ENCODE measurements at places on chromosomes 3 and 15. TPM values are rescaled to one million over a fixed set of nuclear protein-coding genes. Genes with fewer than 3 reads are reported as not detected.

DNA sequence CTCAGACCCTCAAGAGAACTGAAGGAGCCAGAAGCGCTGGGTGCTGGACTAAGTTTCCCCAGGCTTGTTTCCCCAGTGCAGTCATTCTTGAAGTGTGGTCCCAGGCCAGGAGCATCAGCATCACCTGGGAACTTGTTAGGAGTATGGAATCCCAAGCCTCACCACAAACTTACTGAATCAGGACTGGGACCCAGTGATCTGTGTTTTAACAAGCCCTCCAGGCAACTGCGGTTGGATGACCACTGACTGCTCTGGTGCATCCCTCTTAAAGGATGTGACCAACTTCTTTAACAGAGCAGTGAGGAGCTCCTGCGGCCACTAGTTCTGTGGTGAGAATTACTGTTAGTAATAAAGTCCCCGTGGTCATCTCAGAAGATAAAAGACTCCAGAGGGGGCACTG lies 62.4 kb upstream of the DAZL start:
- DNase-seq, result no peak

- no peak for DNase-seq
Measured at GRCh38 chr3:147397155-147397874, 9.0 kb downstream of the ZIC4 start.

DNA sequence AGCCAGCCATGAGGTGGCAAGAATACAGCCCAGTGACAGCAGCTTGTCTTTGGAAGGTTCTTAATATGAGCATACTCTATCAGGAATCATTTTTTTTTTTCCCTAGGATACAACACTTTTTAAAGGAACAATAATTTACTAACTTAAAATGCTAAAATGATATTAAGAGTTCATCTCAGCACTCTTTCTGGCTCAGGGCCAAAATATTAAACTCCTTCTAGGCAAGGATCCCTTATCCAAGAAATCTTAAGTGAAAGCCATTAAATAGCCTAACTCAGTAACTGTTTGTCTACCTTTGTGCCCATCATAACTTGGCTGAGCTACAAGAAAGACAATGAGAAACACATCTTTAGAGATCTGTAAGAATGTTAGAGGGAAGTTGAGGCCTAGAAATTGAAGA lies 529.5 kb upstream of the TGFBR2 start:
- DNase-seq, result no peak

- no peak for DNase-seq
Measured at GRCh38 chr3:113013593-113013992, 22.8 kb downstream of the GTPBP8 start.

GRCh38 chr3:45608885-45609284 lies 14.3 kb downstream of the LIMD1 start:
- DNase-seq, result no peak

DNA sequence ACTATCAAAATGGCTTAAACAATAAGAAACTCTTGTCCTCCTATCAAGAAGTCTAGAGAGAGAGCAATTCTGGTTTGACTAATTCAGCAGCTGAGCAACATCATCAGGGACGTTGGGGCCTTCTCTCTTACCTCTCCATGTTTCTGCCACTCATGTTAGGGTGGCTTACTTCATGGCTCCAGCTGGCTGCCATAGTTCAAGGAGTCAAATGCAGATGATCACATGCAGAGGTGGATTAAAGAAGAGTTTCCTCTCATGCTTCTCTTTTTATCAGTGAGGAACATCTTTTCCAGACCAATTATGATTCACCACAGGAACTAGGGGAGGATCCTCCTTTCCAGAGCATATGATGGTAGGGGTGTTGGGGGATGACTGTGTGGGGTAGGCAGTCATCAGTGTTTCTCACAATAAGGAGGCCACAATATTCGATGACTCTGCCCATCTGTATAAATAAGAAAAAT lies 45.5 kb downstream of the NEK11 start:
- no peak for DNase-seq

DNA sequence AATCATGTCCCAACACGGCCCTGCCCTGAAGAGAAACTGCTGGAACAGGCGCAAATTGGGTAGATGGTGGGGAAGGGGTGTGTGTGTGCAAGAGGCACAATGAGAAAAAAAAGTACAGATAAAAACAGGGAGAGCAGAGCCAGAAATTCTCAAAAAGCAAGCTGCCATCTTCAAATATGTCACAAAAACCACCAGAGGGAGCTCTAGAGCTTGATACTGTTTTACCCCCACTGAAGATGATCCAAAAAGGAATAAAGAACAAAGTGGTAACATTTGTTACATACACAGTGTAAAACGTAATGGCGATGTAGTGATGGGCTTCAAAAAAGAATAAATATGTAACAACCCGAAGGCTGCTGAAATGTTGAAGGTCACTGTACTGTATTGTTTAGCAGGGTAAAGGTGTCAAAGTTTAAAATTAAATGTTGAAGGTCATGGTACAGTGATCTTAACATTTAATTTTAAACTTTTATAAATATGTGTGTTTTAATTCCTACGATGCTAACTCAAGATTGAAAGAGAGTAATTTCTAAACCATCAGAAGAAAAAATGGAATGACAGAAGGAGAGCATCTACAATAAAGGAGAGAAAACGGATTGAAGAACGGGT lies 6.0 kb downstream of the SNRPA1 start:
- peak; percentile 42 for DNase-seq

DNA sequence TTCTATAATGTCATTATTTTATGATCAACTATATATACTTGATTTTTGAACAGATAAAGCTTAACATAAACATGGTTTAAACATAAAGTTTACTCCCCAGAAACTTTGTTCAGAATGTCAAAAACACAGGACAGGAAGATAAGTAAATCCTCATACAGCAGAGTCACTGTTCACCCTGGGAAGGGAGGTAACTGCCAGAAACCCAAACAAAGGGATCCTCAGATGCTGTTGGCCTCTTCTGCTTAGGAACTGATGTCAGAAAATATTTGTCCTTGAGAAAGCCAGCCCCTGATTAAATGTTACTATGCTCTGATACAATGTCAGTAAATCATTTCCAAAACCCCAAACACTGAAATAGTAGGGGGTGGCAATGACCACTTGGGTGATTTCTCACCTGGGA lies 185.3 kb downstream of the TJP1 start:
- DNase-seq, result no peak

- DNase-seq, result no peak
Measured at GRCh38 chr15:78682693-78683410, 41.8 kb upstream of the CHRNB4 start.

GRCh38 chr15:89379251-89379695 lies 44.6 kb upstream of the POLG start:
- no peak for DNase-seq

DNA sequence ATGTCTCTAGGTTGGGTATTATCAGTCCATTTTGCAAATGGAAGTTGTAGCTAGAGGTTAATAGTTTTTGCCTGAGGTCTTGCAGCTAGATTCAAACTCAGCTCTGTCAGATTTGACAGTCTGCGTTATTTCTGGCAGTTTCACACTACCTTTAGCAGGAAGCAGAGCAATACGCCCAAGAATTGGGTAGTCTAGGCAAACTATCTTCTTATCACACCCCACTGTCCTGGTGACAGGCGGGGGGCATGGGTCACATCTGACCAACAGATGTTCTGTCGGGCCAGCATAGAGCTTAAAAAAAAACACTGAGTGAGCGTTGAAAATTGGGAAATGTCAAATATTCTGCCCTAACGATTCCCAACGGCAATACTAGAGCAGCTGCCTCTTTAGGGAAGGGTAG lies 5.7 kb downstream of the GPR160 start:
- no peak for DNase-seq

DNA sequence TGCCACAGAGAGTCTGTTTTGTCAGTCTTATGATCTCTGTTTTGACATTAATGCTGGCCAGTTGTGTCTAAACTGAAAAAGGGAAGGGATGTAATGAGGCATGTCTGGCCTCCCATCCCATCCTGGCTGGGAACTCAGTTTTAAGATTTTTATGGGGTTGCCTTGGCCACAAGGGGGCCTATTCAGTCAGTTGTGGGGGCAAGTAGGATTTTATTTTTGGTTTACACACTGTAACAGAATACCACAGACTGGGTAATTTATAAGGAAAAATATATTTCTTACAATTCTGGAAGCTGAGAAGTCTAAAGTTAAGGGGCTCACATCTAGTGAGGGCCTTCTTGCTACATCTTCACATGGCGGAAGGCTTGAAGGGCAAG lies 129.8 kb downstream of the TMEM108 start:
- DNase-seq, result no peak

- no peak for DNase-seq
Measured at GRCh38 chr3:4977001-4977852, 2.0 kb upstream of the BHLHE40 start.

GRCh38 chr3:174072675-174073074 lies 675.1 kb downstream of the NLGN1 start:
- DNase-seq, result no peak

GRCh38 chr15:47829667-47830066 lies 112.4 kb downstream of the SEMA6D start:
- no peak for DNase-seq

- DNase-seq, result no peak
Measured at GRCh38 chr3:192122832-192123594, 604.3 kb downstream of the FGF12 start.

- DNase-seq, result no peak
Measured at GRCh38 chr15:79862191-79862590, 34.6 kb downstream of the MTHFS start.

- DNase-seq, result no peak
Measured at GRCh38 chr3:182755712-182756111, 37.6 kb upstream of the ATP11B start.

GRCh38 chr15:40768521-40769273 lies 1.1 kb upstream of the C15orf62 start:
- DNase-seq, result no peak

GRCh38 chr3:143551761-143552160 lies 296.5 kb downstream of the SLC9A9 start:
- DNase-seq, result no peak

- no peak for DNase-seq
Measured at GRCh38 chr3:188868803-188869202, 303.0 kb upstream of the TPRG1 start.

- DNase-seq, result no peak
Measured at GRCh38 chr3:182717216-182717615, 76.1 kb upstream of the ATP11B start.

DNA sequence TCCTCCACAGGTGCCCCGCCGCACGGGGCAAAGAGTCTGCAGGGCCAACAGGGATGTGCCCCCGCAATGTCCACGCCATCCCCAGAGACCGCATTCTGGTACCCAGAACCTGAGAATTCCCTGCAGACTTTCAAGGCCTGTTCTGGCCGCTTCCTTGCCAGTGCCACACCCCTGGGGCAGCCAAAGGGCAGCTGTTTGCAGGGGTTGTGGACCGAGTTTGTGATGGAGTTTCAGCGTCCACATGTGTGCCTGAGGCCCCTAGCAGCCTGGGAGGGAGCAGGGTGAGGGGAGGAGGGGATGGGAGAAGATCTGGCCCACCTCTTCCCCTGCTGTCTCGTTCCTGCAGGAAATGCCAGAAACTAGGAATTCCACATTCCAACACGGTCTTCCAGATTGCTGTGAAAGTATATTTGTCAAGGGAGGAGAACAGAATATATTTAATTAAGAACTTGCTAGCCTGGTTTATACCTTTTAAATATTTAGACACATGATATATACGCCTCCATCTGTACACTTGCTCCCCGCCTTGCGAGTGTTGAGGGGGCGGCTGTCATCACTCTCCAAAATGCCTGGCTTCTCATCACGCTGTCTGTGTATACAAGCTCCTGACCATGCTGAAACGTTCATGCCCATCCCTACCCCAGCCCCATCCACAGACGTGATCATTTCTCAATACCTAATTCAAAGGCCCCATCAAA lies 31.1 kb upstream of the RASA2 start:
- DNase-seq, result no peak

DNA sequence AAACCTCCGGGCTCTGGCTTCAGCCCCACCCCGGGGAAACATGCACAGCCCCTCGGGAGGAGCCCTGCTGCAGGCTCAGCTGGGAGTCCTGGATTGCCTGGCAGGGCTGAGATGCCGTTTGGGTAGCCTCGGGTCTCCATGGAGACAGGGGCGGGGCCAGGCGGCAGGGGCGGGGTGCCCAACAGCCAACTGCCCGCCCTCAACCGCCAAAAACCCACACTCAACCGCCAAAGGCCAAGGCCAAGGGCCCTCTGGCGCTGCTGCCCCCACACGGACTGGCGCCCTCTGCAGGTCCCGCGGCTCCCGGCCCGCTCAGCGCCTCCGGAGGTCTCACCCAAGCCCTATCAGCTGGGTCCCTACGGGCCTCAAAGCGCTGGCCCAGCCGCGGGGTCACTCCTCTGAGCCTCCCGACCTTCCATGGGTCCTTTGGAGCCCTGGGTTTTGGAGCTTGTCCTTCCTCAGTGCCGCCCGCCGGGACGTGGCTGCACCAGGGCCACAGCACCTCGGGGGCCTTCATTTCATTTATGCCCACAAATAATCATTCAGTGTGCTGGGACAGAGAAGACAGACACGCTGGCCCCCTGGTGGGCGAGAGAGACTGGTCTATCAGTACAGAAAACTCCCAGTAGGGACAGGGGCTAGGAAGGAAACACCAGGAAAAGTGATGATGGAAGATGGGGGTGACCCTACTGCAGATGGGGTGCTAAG lies 33.5 kb upstream of the ACAD9 start:
- peak; percentile 37 for DNase-seq

GRCh38 chr3:48563382-48563918 lies at the start of gene UCN2:
Gene UCN2, minus strand, starts transcription at chr3:48563781. Its CDS starts 657 bp downstream, at chr3:48563124.
- DNase-seq, result no peak

DNA sequence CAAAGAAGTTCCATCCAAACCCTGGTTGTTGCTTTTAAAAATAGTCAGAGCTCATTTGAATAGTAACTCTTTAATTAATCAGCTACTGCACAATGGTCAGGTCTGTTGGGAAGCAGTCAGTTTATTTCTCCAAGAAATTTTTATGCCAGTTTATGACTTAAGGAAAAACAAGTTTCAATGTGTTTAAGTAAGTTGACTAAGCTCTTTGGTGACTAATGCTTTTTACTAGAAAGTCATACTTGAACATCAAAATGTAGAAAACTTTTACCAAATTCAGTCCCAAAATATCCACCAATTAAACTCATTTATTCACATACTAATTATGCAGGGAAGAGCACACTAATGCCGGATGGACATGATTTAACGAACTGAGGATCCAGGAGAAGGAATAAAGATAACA lies 22.1 kb downstream of the PRICKLE2 start:
- DNase-seq, result no peak

The CPNE9 gene
- 0.98 TPM for total RNA-seq

The EBLN2 gene
- total RNA-seq, result 5.1 TPM

The TERC gene
- 47.0 TPM for total RNA-seq

The CIB1 gene
- 92.7 TPM for total RNA-seq

The SLC6A20 gene
- 0.89 TPM for total RNA-seq

The P2RY1 gene
- 1.7 TPM for total RNA-seq

The NEK10 gene
- total RNA-seq, result 1.2 TPM

The IQCF5 gene
- not detected for total RNA-seq

The PPM1L gene
- 13.2 TPM for total RNA-seq

The PLA2G4B gene
- total RNA-seq, result 4.7 TPM

The MITF gene
- total RNA-seq, result 1.9 TPM

The CCR3 gene
- total RNA-seq, result not detected

The EPHB1 gene
- total RNA-seq, result 0.86 TPM
